ENCODE measurements at places on chromosomes 16 and 17.
A peak's percentile ranks its signal among the peaks of the same experiment; 100 is the strongest.

GRCh38 chr17:36934144-36934691, 3.1 kb upstream of the LHX1 start:
- no peak for DNase-seq

DNA sequence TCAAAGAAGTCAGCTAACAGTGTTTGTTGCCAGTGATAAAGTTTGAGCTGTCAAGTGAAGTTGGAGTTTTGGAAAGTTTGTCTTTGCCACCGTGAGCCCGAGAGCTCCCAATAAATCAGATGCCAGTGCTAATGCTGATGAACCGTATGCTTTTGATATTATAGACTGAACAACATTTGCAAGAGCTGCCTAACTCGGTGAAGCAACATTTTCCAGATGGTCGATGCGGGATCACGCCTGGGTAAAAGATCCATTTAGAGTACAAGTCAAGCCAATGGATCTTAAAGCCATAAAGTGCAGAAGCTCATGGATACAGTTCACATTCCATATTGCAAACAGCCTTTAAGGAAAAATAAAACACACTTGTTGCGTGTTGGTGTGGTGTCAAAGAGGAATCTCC, 9.6 kb downstream of the BANP start:
- DNase-seq, result no peak

GRCh38 chr16:19175492-19176262, 7.6 kb downstream of the SYT17 start:
- DNase-seq, result no peak

- DNase-seq, result peak; percentile 88
Observed at GRCh38 chr17:50523208-50523607, 9.3 kb upstream of the EPN3 start.

DNA sequence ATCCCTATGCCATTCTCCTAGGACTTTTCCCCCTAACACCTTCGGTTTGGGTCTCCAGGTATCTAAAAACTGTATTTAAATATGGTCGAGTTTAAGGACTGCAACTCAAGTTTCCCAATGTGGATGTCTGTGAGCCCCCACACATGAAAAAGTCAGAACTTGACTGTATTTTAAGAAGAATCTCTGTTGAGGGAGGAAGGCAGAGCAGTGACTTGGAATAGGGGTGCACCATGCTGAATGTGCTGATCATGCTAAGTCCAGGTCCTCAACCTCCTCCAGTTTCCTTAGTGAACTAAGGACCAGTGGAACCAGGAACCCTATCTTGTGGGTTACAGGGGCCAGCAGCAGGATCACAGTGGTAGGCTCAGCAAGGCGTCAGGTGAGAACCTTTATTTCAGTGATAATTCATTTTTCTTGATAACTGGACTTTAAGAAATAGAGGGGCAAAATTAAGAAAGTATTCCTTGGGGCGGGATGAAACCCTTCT, 19.5 kb downstream of the GRB7 start:
- DNase-seq, result no peak

Data from Caco-2 (cell line).